ENCODE measurements at places on chromosomes 12 and 14.

- DNase-seq, result no peak
These were observed 140.8 kb downstream of the KTN1 start for GRCh38 chr14:55720796-55721195.

DNA sequence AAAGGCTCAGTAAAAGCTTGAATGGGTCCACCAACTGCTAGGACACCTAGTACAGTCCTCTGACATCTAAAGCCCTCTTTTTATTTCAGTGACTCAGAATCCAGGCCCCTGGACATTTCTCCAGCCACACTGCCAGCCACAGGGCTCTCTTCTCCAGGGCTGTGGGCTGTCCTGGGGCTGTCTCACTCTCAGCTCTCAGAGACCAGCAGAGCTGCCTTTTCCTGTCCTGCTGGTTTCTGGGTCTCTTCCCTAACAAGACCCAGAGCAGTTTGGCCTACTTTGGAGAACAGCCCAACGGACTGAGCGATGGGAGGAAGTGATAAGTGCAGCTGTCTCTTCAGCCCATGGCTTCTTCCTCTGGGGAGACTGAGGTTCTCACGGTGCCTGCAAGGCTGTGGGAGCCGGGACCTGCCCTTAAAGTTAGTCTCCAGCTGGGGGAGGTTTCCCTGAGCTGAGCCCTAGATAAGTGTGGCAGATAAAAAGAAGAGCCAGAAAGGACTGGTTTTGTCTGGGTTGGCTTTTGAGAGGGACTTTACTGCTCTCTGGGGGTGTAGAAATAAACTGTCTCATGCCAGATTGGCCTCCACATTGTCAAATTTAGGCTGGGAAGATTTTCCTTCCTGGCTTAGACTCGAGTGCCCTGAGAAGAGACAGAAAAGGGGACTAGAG is 979.8 kb downstream of the VRK1 start:
- no peak for DNase-seq

GRCh38 chr14:100130521-100130920 is 28.9 kb downstream of the DEGS2 start:
- no peak for DNase-seq

DNA sequence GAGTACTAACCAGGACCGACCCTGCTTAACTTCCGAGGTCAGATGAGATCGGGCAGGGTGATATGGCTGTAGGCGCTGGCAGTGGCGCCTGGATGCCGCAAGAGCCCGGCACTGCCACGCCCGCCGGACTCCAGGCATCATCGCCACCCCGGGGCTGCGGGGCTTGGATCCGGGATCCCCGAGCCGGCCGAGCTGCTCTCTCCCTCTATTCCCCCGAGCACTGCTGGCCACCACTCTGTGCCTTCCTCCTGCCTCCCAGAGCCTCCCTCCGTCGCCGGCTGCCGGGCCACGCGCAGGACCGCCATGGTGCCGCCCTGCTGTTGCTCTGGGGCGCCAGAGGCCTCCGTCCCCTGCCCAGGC is 153.2 kb upstream of the ALG10B start:
- no peak for DNase-seq

DNA sequence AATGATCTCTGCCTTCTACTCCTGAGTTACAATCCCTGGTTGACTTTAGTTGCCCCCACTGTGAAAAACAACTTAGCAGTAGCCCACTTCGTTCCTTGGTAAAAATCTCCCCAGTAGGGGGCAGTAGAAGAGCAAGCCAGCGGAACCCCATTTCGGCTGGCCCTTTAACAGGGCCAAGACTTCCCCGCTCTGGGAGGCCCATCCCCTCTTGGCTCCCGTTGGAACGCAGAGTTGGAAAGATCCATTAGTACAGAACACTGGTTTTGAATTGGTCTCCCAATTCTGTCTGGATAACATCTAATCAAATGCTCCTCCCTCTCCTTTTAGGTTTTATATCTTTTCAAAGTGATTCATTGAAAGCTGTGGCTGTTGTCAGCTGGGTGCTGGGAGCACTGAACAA is 1133.3 kb downstream of the BCL11B start:
- peak; percentile 4 for DNase-seq

GRCh38 chr12:18696971-18697602 is 40.7 kb downstream of the PLCZ1 start:
- no peak for DNase-seq

DNA sequence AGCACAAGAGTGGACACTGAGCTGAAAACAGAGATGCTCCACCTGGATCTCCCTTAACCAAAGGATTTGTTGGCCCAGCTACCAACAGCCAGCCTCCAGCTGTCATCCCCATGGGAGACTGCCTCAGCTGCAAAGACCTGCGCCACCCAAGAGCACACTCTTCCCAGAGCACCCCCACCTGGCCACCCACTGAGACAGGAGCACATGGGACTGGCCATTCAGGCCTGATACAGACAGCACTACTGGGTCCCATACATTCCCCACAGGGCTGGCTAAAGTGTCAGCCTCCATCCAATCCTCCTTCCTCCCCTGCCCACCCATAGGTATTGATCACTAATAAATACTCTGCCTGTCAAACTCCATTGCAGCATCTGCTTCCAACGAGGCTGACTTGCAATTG is 241.5 kb downstream of the BCL11B start:
- DNase-seq, result no peak

DNA sequence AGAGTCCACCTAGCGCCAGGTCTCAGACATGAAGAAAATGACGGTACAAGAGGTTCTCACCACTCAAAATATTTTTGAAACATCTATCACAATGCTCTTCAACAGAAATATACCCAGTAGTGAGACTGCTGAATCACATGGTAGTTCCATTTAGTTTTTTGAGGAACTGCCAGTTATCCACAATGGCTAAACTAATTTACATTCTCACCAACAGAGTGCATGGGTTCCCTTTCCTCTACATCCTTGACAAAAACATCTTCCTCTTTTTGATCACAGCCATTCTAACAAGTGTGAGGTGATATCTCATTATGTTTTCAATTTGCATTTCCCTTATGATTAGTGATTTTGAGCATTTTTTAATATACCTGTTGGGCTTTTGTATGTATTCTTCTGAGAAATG is 5.7 kb upstream of the GPR65 start:
- DNase-seq, result no peak

- no peak for DNase-seq
These were observed 4.1 kb downstream of the TEAD4 start for GRCh38 chr12:2963154-2963759.

- peak; percentile 86 for DNase-seq
These were observed 795 bp downstream of the SMAGP start for GRCh38 chr12:51269174-51270066.

- peak; percentile 88 for DNase-seq
These were observed at the start of gene DYRK4 for GRCh38 chr12:4562034-4562657. DYRK4 (plus strand) TSS chr12:4562208; CDS start chr12:4562246, 38 bp downstream.
